ENCODE measurements at places on chromosomes 12 and 14. TPM values are rescaled to one million over a fixed set of nuclear protein-coding genes. Genes with fewer than 3 reads are reported as not detected.

Gene FBRSL1
- 67.2 TPM for total RNA-seq

Gene SPTSSA
- 10.3 TPM for total RNA-seq

Gene SLC25A47
- not detected for total RNA-seq

Gene PEBP1
- 95.4 TPM for total RNA-seq

GRCh38 chr12:43052441-43052840 lies 462.9 kb upstream of the PRICKLE1 start:
- no peak for DNase-seq
- H3K36me3 ChIP-seq: no peaks in the 10 kb centered on the region
- no peak overlapping the region for H3K4me3 ChIP-seq
- H3K27me3 ChIP-seq: no peaks in the 10 kb centered on the region

DNA sequence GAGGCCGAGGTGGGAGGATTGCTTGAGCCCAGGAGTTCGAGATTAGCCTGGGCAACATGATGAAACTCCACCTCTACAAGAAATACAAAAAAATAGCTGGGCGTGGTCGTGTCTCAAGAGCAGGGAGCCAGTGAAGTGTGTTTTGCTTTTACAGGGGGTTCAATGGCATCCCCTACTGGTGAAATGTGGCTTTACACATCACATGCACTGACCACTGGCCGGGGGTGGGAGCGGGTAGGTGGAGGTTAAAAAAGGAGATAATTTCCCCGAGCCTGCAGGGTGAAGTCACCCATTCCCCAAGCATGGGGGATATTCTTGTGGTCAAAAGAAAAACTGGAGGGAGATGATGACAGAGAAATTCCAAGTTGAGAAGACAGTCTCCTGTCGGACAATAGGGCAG lies 63.6 kb upstream of the PWP1 start:
- no peaks in the 10 kb centered on the region for H3K27me3 ChIP-seq
- no peaks in the 10 kb centered on the region for H3K4me1 ChIP-seq
- peaks cover 24% of the 10 kb centered on the region for H3K36me3 ChIP-seq
- no peak overlapping the region for H3K27ac ChIP-seq
- DNase-seq: no peak

Gene POTEG
- not detected for total RNA-seq

GRCh38 chr12:66647034-66647691 lies 31.7 kb downstream of the GRIP1 start:
- H3K27ac ChIP-seq: no peak overlapping the region
- no peak overlapping the region for H3K4me3 ChIP-seq
- H3K36me3 ChIP-seq: no peaks in the 10 kb centered on the region
- peaks cover 5% of the 10 kb centered on the region for H3K27me3 ChIP-seq
- DNase-seq: no peak
- H3K4me1 ChIP-seq: no peaks in the 10 kb centered on the region

Gene MYH6
- total RNA-seq: not detected

GRCh38 chr12:100058482-100059029 lies 73.8 kb upstream of the ANKS1B start:
- H3K27me3 ChIP-seq: no peaks in the 10 kb centered on the region
- H3K4me1 ChIP-seq: no peaks in the 10 kb centered on the region
- H3K4me3 ChIP-seq: no peak overlapping the region
- no peak for DNase-seq
- H3K27ac ChIP-seq: no peak overlapping the region

- H3K36me3 ChIP-seq: peaks cover 6% of the 10 kb centered on the region
- H3K4me1 ChIP-seq: peaks cover 25% of the 10 kb centered on the region
- no peak for DNase-seq
- H3K4me3 ChIP-seq: no peak overlapping the region
- no peak overlapping the region for H3K27ac ChIP-seq
Measured at GRCh38 chr12:89370850-89371249, 18.5 kb upstream of the DUSP6 start.

DNA sequence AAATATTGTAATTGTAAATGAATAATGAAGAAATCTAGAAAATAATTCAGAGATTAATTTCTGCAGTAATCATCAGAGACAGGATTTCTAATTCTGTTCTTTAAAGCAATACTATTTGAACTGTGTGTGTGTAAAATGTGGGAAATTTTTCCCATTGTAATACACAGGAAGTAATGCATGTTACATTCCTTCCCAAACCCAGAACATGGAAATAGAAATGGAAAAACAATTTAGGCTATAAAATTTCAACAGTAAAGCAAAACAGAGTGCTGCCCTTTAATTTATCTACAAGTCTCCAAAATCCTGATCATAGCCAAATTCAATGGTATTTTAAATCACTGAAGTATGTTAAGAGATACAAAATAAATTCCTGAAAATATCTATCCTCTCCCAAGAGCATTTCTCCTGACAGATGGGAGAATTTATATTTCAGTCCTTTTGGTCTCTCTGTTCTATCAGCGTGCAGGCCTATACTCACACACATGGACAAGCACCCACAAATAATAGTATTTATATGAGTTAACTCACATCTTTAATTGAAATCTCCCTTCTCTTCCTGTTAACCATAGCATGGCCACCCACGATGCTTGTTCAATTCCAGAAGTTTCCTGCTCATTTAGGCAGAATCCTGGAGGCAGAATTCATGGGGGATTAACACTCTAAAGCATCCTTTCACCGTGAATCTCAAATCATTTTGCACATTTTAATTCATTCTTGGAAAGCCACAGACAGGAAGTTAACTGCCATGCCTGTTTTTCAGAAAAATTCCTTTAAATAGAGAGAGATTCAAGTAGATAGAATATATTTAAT lies 1465.4 kb upstream of the FLRT2 start:
- no peaks in the 10 kb centered on the region for H3K4me1 ChIP-seq
- H3K36me3 ChIP-seq: no peaks in the 10 kb centered on the region
- H3K4me3 ChIP-seq: no peak overlapping the region
- DNase-seq: no peak
- no peaks in the 10 kb centered on the region for H3K27me3 ChIP-seq
- no peak overlapping the region for H3K27ac ChIP-seq

Gene C1QL4
- total RNA-seq: not detected

DNA sequence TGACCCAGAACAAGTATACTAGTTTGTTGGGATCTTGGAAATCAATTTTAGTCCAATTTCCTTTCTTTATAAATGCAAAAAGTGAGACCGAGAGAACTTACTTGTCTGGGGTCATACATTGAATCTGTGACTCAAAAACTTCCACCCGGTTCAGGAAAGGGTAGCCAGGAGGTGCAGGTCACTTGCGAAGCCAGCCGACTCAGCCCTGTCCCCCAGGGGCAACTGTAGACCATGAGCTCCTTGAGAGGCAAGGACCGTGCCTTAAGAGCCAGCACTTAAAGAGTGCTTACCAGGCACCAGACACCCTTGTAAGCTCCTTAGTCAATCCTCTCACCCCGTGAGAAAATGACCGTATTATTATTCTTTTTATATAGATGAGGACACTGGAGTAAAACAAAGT lies 505 bp upstream of the BCDIN3D start:
- peaks cover 4% of the 10 kb centered on the region for H3K27me3 ChIP-seq
- DNase-seq: no peak
- H3K36me3 ChIP-seq: peaks cover 6% of the 10 kb centered on the region
- H3K27ac ChIP-seq: peak overlapping the region; percentile 96
- H3K4me3 ChIP-seq: peak overlapping the region; percentile 92

Gene ANG
- total RNA-seq: 1.5 TPM

DNA sequence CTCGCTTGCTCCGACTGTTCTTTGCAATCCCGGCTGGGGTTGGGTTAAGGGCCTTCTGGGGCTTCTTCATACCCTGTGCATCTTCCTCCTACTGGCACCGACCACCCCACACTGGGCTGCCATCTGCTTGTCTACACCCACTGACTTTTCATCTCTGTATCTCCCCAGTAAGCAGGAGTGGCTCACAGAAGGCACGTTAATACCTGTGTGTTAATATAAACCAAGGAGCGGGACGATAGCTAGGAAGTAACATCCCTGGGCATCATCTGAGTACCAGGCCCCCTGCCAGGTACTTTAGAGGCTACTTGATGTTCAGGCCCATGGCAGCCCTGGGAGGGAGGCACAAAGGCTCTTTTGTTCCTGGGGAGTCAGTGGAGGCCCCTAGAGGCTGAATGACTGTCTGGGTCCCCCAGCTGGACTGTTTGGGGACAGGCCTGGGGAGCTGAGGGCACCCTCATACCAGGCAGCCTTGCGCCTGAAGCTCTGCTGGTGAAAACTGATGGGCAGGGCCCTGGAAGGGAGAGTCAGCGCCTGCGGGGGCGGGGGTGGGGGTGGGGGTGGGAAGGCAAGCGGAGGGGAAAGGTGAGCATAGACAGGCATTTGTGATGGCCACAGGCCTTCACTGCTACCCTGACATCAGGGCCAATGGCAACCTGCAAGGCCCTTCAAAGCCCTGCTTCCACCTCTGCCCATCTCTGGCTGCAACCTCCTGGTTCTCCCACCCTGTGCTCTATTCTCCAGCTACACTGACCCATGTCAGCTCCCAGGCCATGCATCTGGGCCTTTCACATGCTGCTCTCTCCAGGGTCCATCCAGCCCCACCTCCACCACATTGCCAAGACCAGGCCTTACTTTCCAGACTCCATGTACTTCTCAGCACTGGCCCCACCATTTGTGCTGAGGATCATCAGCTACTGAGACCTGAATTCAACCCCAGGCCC lies 34.2 kb upstream of the DEGS2 start:
- H3K36me3 ChIP-seq: no peaks in the 10 kb centered on the region

- no peaks in the 10 kb centered on the region for H3K4me1 ChIP-seq
- H3K27ac ChIP-seq: no peak overlapping the region
- no peak overlapping the region for H3K4me3 ChIP-seq
- peaks cover 16% of the 10 kb centered on the region for H3K27me3 ChIP-seq
- DNase-seq: no peak
Measured at GRCh38 chr14:61965030-61965745, 203.0 kb downstream of the SNAPC1 start.

GRCh38 chr12:109927622-109928021 lies 27.5 kb downstream of the TCHP start:
- peaks cover 9% of the 10 kb centered on the region for H3K36me3 ChIP-seq
- no peaks in the 10 kb centered on the region for H3K27me3 ChIP-seq
- peak overlapping the region; percentile 54 for H3K27ac ChIP-seq
- H3K4me3 ChIP-seq: no peak overlapping the region
- no peak for DNase-seq

GRCh38 chr12:29818916-29819623 lies 35.3 kb upstream of the TMTC1 start:
- H3K27ac ChIP-seq: no peak overlapping the region
- H3K27me3 ChIP-seq: no peaks in the 10 kb centered on the region
- no peaks in the 10 kb centered on the region for H3K4me1 ChIP-seq
- H3K4me3 ChIP-seq: no peak overlapping the region

GRCh38 chr14:84864548-84865271 lies 665.2 kb upstream of the FLRT2 start:
- DNase-seq: no peak
- H3K36me3 ChIP-seq: no peaks in the 10 kb centered on the region
- H3K4me3 ChIP-seq: no peak overlapping the region
- H3K4me1 ChIP-seq: no peaks in the 10 kb centered on the region
- no peaks in the 10 kb centered on the region for H3K27me3 ChIP-seq

GRCh38 chr14:91413547-91414474 lies 3.8 kb downstream of the CCDC88C start:
- peak overlapping the region; percentile 99 for H3K27ac ChIP-seq
- DNase-seq: no peak
- peak overlapping the region; percentile 94 for H3K4me3 ChIP-seq

DNA sequence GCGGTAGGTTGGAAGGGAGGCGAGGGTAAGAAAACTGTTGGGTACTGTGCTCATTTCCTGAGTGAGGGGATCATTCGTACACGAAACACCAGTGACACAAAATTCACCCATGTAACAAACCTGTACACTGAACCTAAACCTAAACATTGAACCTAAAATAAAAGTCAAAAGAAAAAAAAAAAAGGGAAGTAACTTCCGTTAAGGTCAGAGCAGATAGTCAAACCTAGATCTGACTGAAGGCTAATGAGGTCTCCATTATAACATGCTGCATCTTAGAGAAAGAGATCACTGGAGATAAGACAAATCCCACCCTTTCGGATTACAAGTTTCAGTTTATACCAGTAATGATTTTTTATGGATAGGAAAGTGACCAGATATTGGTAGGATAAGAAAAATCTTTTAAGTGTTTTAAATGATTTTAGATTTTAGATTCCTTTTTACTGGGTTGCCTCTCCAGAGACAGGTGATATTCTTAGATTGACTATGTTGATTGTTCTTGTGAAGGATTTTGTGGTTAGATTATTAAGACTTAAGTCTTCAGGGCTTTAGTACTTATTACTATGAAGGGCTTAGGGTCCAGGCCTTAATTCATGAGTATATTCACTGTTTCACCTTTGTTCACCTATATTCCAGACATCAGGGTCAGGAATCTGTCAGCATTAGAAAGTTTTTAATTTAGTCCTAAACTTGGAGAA lies 11.2 kb upstream of the NCKAP1L start:
- peaks cover 8% of the 10 kb centered on the region for H3K27me3 ChIP-seq
- H3K4me3 ChIP-seq: no peak overlapping the region
- H3K4me1 ChIP-seq: no peaks in the 10 kb centered on the region
- no peaks in the 10 kb centered on the region for H3K36me3 ChIP-seq
- no peak overlapping the region for H3K27ac ChIP-seq

- peaks cover 1% of the 10 kb centered on the region for H3K36me3 ChIP-seq
- H3K4me3 ChIP-seq: no peak overlapping the region
- H3K4me1 ChIP-seq: peaks cover 6% of the 10 kb centered on the region
- DNase-seq: no peak
- H3K27ac ChIP-seq: no peak overlapping the region
- H3K27me3 ChIP-seq: peaks cover 2% of the 10 kb centered on the region
Measured at GRCh38 chr14:61034416-61035120, 53.5 kb downstream of the SLC38A6 start.

- H3K36me3 ChIP-seq: no peaks in the 10 kb centered on the region
- H3K27me3 ChIP-seq: peaks cover 34% of the 10 kb centered on the region
Measured at GRCh38 chr12:1865284-1865866, 45.0 kb downstream of the LRTM2 start.

DNA sequence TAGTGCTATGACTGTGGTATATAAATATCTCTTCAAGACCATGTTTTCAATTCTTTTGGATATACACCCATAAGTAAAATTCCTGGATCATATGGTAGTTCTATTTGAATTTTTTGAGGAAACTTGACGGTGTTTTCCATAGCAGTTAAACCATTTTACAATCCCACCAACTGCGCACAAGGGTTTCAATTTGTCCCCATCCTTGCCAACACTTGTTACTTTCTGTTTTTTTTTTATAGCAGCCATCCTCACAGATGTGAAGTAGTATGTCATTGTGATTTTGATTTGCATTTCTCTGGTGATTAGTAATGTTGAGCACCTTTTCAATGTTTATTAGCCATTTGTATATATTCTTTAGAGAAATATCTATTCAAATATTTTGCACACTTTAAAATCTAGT lies 14.5 kb upstream of the A2M start:
- H3K27ac ChIP-seq: no peak overlapping the region
- DNase-seq: no peak
- no peak overlapping the region for H3K4me3 ChIP-seq
- H3K4me1 ChIP-seq: no peaks in the 10 kb centered on the region

GRCh38 chr12:11834104-11834812 lies 184.8 kb downstream of the ETV6 start:
- peaks cover 7% of the 10 kb centered on the region for H3K4me1 ChIP-seq
- no peaks in the 10 kb centered on the region for H3K27me3 ChIP-seq
- H3K27ac ChIP-seq: no peak overlapping the region
- no peak overlapping the region for H3K4me3 ChIP-seq
- no peak for DNase-seq

GRCh38 chr12:85825746-85826145 lies 10.5 kb downstream of the RASSF9 start:
- H3K4me3 ChIP-seq: no peak overlapping the region
- H3K27ac ChIP-seq: no peak overlapping the region
- no peaks in the 10 kb centered on the region for H3K4me1 ChIP-seq
- no peak for DNase-seq

GRCh38 chr12:94457311-94457710 lies 2.4 kb downstream of the CEP83 start:
- peaks cover 10% of the 10 kb centered on the region for H3K27me3 ChIP-seq
- peaks cover 46% of the 10 kb centered on the region for H3K36me3 ChIP-seq
- DNase-seq: no peak
- no peak overlapping the region for H3K27ac ChIP-seq
- peaks cover 14% of the 10 kb centered on the region for H3K4me1 ChIP-seq
- H3K4me3 ChIP-seq: peak overlapping the region; percentile 3

Gene SDR9C7
- not detected for total RNA-seq

Data from activated naive CD8-positive, alpha-beta T cell treated with anti-CD3 and anti-CD28 coated beads, Interleukin-2, amount 10 ng/mL, durations not matched to agents 7 days and 5 days (primary cell).